ENCODE measurements at places on chromosomes 13 and 19. TPM values are rescaled to one million over a fixed set of nuclear protein-coding genes. Genes with fewer than 3 reads are reported as not detected.

Gene ZSCAN4
- total RNA-seq = not detected

Gene THAP8
- 0.31 TPM for total RNA-seq

Gene ZNF254
- total RNA-seq = 7.6 TPM

Gene KCNN4
- 0.65 TPM for total RNA-seq

Gene ARHGAP45
- 50.0 TPM for total RNA-seq

Gene ZNF112
- total RNA-seq = 9.4 TPM

Measured in bladder microvascular endothelial cell (primary cell).